Right cardiac atrium (tissue), 5 donors: ENCODE measurements at places on chromosomes 6 and 20.
A peak's percentile ranks its signal among the peaks of the same experiment; 100 is the strongest.

- DNase-seq, result no peak
Measured at GRCh38 chr6:89347825-89348224, 4.7 kb downstream of the UBE2J1 start.

DNA sequence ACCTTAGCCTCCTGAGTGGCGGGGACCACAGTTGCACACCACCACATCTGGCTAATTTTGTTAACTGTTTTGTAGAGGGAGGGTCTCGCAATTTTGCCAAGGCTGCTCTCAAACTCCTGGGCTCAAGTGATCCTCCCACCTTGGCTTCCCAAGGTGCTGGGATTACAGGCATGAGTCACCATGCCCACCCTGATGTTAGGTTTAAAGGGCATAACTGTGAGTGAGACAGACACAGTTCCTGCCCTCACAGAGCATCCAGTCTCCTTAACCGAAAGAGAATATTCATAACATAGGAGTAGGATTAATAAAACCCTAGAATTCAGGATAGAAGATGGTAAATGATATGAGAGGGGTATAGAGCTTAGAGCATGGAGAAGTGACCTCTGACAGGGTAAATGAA, 3.1 kb upstream of the SPATA2 start:
- no peak for DNase-seq

DNA sequence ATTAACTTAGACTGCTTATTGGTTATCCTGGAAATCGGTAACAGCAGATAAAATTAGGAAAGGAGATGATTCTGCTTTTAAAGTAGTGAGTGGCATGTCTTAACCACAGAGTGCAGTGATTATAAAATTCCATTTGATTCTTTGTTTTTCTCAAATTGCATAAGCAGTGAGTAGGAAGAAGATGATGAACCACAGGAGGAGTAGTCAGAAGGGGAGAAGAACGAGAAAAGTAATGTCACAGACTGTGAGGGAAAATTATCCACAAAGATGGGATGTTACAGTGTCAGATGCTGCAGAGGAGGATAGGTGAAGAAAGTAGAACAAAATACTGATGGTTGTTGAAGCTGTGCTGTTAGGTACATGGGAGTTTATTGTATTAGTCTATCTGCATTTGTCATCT, 63.0 kb downstream of the ITCH start:
- no peak for DNase-seq

- peak; percentile 18 for DNase-seq
Measured at GRCh38 chr6:154606457-154606856, 96.0 kb upstream of the CNKSR3 start.

GRCh38 chr20:47024461-47024937, 129.9 kb downstream of the EYA2 start:
- DNase-seq, result no peak

GRCh38 chr20:11271319-11271718, 597.5 kb upstream of the JAG1 start:
- DNase-seq, result no peak

GRCh38 chr6:109222848-109223247, 127.5 kb downstream of the CEP57L1 start:
- DNase-seq, result no peak

- no peak for DNase-seq
Measured at GRCh38 chr6:16333580-16333979, 95.2 kb downstream of the GMPR start.

DNA sequence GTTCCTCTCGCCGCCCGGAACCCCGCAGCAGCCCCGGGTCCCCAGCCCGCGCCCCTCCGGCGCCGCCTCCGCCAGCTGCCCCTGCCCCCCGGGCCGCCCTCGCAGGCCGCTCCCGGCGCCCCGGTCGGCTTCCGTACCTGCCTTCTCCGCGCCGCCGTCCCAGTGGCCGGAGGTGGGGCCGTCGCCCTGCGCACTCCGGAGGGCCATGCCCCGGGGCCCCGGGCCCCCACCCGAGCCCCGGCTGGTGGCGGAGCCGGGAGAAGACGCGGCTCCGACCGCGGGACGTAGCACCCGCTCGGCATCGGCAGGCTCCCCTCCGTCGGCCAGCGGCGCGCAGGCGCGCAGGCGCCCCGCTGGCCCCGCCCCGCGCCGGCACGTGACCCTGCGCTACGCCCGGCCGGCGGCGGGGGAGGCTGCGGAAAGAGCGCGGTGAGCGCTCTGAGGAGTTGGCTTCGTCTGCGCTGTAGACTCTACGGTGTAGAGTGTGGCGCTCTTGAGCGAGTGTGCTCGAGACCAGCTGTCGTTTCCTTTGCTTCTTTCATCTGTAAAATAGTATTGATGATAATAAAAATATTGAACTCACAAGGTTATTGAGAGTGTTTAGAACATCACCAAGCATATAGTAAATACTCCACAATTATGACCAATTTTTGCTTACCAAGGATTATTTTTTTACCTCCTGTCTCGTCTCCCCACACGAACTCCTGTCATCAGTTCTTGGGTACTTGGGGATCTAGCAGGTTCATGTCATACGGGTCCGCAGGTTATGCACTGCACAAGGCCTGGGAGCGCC, at the start of gene TBC1D20:
Gene TBC1D20, minus strand, starts transcription at position 335 of the 793 bp plus-strand sequence. Its CDS starts 128 bp downstream, at position 207.
- DNase-seq, result peak; percentile 88

- DNase-seq, result no peak
Measured at GRCh38 chr6:167153521-167153959, 4.2 kb downstream of the GPR31 start.

- DNase-seq, result no peak
Measured at GRCh38 chr6:135657207-135657606, 159.7 kb upstream of the AHI1 start.

GRCh38 chr6:155067956-155068615, 73.0 kb downstream of the TIAM2 start:
- DNase-seq, result no peak

DNA sequence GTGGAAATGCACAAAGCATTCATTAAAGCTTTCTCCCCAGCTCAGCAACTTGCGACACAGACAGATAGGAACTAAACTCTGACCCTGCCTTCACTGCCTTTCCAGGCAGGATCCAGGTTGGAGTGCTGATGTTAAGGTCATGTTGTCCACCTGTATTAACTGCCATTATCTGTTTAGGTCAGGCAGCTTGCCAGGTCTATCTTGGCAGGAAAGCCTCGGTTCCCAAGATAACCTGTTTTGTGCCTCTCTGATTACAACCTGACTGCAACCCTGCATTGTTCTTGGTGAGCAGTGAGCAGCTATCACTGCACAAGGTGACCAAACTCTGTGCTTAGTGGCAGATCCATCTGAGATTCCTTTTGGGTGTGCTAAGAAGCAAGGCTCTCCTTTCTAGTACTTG, 23.2 kb upstream of the ELOVL2 start:
- no peak for DNase-seq
